ENCODE measurements at places on chromosomes 11 and 22. TPM values are rescaled to one million over a fixed set of nuclear protein-coding genes. Genes with fewer than 3 reads are reported as not detected.

DNA sequence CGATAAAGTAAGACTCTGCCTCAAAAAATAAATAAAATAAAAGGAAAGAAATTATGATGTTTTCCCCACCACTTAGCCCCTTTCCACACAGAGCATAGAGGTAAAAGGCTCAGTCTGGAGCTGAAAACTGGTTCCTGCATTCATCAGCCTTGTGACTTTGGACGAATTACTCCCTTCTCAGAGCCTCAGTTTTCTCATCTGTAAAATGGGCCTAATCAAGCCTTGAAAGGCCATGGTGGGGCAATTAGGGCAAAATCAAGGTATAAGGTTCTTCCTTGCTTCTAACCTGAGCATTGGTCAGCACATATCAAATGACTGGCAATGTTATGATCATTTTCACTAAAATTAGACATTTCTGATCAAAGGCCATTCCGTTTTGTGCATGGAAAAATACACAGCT, 417.7 kb downstream of the MN1 start:
- no peak overlapping the region for H3K27ac ChIP-seq
- H3K27me3 ChIP-seq, result no peaks in the 10 kb centered on the region
- H3K4me1 ChIP-seq, result no peaks in the 10 kb centered on the region
- DNase-seq, result no peak
- no peaks in the 10 kb centered on the region for H3K36me3 ChIP-seq

PHOX2A gene
- total RNA-seq, result not detected

PLEKHB1 gene
- 29.1 TPM for total RNA-seq

DNA sequence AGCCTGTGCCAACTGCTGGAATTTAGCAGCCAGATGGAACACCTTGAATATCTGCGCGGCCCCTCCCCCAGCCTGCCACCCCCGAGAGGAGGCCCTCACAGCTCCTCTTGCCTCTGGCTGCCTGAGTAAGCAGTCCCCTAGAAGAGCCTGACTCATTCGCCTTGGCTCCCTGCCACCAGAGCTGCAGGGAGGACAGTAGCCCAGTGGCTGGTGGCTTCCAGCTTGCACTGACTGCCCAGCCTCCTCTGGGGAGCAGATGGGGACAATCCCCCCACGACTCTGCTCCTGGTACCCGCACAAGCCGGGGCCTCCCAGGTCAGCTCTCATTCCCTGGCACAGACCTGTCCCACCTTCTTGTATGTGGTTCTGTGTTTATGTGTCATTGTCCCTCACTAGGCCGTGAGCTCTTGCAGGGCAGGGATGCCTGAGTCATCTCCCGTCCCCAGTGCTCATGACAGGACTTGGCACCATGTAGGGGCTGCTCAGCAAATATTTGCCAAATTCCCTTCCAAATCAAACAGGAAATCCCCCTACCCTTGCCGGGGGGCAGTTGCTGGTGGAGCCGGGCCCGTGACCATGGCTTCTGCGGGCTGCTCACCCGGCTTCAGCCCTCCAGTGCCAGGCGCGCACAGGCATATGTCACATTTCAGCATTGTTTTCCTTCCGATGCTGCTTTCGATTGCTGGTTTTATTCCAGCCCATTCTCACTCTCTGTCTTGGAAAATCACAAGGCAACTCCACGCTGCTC, 43.6 kb downstream of the CACNG2 start:
- no peaks in the 10 kb centered on the region for H3K27me3 ChIP-seq
- H3K27ac ChIP-seq, result peak overlapping the region; percentile 79
- peaks cover 28% of the 10 kb centered on the region for H3K4me1 ChIP-seq
- peak; percentile 98 for DNase-seq
- no peaks in the 10 kb centered on the region for H3K36me3 ChIP-seq
- peak overlapping the region; percentile 48 for H3K4me3 ChIP-seq

DNA sequence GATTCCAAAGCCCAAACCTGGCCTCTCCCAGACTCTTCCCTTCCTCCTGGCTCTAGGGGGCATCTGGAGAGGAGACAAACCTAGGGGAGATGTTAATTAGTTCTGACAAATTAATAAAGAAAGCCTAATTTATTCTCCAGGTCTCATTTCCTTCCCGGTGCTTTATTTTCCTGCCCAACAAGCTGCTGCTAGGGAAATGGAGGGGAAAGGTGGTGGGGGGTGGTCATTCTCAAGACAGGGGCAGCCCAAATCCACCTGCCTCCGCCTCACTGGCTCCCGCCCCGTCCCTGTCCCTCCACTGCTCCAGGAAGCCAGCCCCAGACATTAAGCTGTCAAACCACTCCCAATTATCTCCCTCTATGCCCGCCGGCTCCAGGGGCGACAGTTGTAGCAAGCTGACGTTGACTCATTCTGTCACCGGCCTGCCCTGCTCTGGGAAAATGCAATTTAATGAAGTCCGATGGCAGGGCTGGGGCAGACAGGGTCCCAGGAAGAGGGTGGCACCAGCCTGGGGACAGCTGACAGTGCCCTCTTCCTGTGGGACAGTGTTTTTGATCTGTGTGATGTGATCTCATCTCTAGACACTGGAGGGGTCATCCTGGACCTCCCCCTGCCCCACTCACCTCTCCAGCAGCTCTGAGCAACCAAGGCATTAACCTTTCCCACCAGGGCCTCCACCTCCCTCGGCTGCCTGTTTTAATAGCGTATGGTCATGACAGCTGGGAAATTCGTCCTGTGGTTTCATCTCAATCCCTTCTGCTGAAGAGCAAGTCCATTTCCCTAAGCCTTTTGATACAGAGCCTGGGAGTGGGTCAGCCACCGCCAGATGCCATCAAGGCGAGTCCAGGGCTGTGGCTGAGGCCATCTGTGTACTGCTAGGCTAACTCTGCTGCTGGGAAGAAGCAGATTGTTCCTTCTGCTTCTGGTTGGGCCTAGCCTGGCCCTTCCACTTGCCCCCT, 27.1 kb downstream of the NECTIN1 start:
- no peaks in the 10 kb centered on the region for H3K27me3 ChIP-seq
- peak overlapping the region; percentile 85 for H3K27ac ChIP-seq
- peak overlapping the region; percentile 24 for H3K4me3 ChIP-seq
- DNase-seq, result peak; percentile 54

DNA sequence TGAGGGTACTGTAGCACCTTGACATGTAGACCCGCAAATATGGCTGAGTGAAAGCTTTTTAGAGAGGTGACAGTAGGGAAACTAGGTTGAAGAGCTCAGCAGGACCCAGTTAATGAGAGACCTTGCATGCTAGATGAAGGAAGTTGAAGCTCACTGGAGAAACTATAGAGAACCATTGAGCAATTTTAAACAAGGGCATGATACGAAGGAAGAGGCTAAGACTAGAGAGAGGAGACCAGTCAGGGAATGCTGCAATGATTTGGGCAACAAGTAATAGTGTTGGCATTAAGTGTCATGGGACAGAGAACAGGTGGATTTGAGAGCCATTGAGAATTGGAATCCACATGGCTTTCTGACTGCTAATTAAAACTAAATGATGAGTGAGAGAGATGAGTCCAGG, 4.1 kb downstream of the OLFML1 start:
- H3K36me3 ChIP-seq, result no peaks in the 10 kb centered on the region
- DNase-seq, result no peak
- H3K4me1 ChIP-seq, result no peaks in the 10 kb centered on the region
- H3K4me3 ChIP-seq, result no peak overlapping the region
- no peaks in the 10 kb centered on the region for H3K27me3 ChIP-seq

C11orf21 gene
- not detected for total RNA-seq

GRCh38 chr11:124115782-124116616, 749 bp downstream of the VWA5A start:
- no peak overlapping the region for H3K27ac ChIP-seq
- no peak for DNase-seq
- H3K4me3 ChIP-seq, result peak overlapping the region; percentile 12
- H3K4me1 ChIP-seq, result no peaks in the 10 kb centered on the region
- H3K27me3 ChIP-seq, result no peaks in the 10 kb centered on the region

ANO1 gene
- total RNA-seq, result 107 TPM

DNA sequence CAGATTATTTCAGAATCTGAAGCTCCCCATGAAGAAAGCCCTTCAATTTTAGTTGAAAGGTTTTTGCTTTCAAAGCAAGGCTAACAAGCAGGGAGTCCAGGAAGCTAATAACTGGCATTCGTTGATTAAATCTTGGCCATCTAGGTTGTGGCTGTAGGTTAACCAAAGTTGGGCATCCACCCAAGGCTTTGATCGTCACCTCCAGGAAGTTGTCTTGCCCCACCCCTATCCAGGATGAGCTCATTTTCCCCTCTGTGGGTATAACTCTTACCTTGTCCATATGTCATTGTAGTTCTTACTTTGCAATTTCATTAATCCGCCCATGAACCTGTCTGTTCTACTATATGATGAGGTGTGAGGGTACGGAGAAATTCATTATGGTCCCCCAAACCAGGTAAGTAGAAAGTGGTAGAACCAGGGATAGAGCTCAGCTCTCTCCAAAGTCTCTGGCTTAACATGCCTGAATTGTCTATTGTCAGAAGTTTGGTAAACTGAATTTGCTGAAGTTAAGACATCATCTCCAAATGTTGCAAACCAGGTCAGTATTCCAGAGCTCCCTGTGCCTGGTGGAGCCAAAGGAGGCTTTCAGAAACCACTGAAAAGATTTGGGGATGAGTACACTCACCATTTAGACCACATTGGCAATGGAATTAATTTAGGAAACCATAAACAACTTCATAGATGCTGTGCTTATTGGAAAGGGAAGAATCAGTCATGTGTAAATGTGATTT, 97.1 kb downstream of the CD44 start:
- DNase-seq, result peak; percentile 78
- H3K36me3 ChIP-seq, result peaks cover 8% of the 10 kb centered on the region
- peak overlapping the region; percentile 30 for H3K27ac ChIP-seq
- H3K27me3 ChIP-seq, result no peaks in the 10 kb centered on the region
- H3K4me1 ChIP-seq, result peaks cover 33% of the 10 kb centered on the region

DNA sequence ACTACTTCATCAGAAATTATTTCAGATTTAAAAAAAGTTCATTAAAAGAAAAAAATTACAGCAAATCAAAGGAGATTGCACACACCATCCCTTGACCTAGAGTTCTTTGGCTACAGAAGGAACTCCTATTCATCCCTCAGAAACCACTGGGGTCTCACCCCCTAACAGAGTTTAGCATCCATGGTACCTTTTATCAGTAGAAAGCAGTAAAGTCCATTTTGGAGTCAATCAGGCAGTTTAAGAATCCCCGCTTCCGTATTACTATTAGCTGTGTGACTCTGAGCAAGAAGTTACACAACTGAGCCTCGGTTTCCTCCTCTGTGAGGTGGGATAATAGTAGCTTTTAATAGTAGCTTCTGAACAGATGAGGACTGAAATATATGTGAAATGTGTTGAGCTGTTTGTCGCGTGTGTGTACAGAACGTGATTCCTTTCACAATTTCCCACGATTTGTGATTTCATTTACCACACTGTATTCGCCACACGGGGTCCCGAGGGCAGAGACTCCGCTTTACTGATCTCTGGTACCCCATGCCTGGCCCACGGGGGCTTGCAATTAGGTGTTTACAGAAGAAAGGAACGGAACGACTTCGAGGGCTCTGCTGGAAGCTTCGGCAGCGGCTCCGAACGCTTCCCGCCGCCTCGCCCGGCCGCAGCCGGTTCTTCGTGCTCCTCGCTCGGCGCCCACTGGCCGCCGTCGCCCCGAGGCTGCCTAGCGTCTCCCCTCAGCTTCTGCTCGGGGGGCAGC, 72.5 kb upstream of the ZBED5 start:
- no peaks in the 10 kb centered on the region for H3K36me3 ChIP-seq
- peak overlapping the region; percentile 71 for H3K27ac ChIP-seq
- peak overlapping the region; percentile 75 for H3K4me3 ChIP-seq
- no peaks in the 10 kb centered on the region for H3K27me3 ChIP-seq

DNA sequence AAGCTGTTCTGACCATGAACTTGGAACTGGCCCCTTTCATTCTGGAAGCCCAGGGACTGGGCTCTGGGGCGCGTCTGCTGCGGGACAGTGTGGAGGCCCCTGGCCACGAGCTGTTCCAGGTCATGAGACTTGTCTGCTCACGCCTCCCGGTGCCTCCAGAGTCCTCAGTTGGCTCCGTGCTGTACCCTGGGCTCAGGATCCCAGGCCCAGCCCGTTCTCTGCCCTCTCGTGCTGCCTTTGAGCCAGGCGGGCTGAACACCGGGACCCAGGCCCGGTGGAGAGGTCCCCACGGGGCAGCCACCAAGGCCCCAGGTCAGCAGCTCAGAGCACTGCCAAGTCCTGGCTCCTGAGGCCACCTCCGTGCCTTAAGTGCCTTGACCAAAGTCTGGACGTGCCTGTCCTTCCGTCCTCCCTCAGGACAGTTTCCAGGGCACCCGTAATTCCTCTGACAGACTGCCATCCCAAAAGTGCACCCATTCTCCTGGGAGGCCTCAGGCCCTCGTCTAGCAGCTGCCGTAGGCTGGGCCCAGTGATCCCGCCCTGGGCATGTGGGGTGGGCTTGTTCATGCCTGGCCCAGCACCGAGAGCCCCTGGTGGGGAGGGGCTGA, 36.3 kb upstream of the PPARA start:
- H3K27me3 ChIP-seq, result no peaks in the 10 kb centered on the region
- H3K4me1 ChIP-seq, result peaks cover 3% of the 10 kb centered on the region
- peaks cover 7% of the 10 kb centered on the region for H3K36me3 ChIP-seq
- no peak overlapping the region for H3K4me3 ChIP-seq

PDHX gene
- 44.7 TPM for total RNA-seq

GRCh38 chr11:272195-272930, 5.8 kb upstream of the NLRP6 start:
- H3K4me1 ChIP-seq, result no peaks in the 10 kb centered on the region
- H3K36me3 ChIP-seq, result no peaks in the 10 kb centered on the region
- DNase-seq, result no peak
- H3K4me3 ChIP-seq, result no peak overlapping the region
- no peak overlapping the region for H3K27ac ChIP-seq
- no peaks in the 10 kb centered on the region for H3K27me3 ChIP-seq

DNA sequence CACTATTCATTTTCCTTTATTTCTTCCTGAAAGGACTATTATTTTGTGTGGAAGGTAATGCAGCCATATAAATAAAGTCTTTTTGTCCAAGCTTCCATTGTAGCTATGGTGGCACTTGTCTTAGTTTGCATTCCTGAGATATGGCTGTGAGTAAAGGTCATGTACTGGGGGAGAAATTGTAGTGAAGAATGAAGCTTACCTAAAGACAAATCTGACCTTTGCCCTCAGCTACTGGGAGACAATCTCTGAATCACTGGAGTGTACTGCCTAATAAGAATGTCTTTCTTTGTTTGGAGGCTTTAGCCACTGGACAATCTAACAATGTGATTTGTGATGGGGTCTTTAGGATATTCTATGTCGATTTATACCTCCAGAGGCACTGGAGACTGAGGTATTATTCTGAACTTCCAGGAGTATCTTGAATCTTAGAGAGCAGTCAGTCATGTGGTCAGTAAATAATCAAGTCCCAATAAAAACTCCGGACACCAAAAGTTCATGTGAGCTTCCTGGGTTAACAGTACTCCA, 39.7 kb upstream of the OR5AK2 start:
- no peak overlapping the region for H3K4me3 ChIP-seq

GRCh38 chr11:57638005-57638781, 11.5 kb downstream of the YPEL4 start:
- peak; percentile 71 for DNase-seq
- no peak overlapping the region for H3K27ac ChIP-seq
- no peak overlapping the region for H3K4me3 ChIP-seq
- H3K27me3 ChIP-seq, result no peaks in the 10 kb centered on the region
- no peaks in the 10 kb centered on the region for H3K36me3 ChIP-seq

DEUP1 gene
- not detected for total RNA-seq

- H3K36me3 ChIP-seq, result no peaks in the 10 kb centered on the region
- DNase-seq, result no peak
- H3K4me3 ChIP-seq, result no peak overlapping the region
Measured at GRCh38 chr11:12007230-12007593, 1.2 kb downstream of the DKK3 start.

GRCh38 chr11:92226331-92227229, 2.0 kb downstream of the FAT3 start:
- peaks cover 5% of the 10 kb centered on the region for H3K4me1 ChIP-seq
- H3K27ac ChIP-seq, result no peak overlapping the region
- DNase-seq, result peak; percentile 22
- no peaks in the 10 kb centered on the region for H3K36me3 ChIP-seq
- peaks cover 46% of the 10 kb centered on the region for H3K27me3 ChIP-seq

TSSK2 gene
- not detected for total RNA-seq
